ENCODE measurements at places on chromosomes 1 and 21.
A peak's percentile ranks its signal among the peaks of the same experiment; 100 is the strongest.

- DNase-seq, result no peak
These were observed 276.3 kb upstream of the GREM2 start for GRCh38 chr1:240888039-240888786.

GRCh38 chr1:43241413-43241836 lies 28.4 kb upstream of the TMEM125 start:
- DNase-seq, result no peak

DNA sequence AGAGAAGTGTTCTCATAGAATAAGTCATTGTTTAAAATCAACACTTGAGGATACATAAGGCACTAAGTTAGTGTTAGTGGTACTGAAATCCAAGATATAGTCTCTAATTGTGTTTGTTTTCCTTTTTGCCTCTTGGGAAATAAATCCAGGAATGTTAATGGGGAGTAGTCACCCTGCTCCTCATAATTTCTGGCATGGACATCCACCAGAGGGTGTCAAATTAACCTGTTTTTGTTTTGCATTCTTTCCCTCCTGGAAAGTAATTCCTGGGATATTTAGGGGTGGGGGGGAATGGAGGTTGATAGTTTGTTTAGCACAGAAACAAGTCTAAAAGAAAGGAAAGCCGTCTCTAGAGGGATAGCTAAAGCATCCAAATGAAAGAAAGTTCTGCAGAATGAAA lies 87.8 kb upstream of the MAP1LC3C start:
- DNase-seq, result no peak

DNA sequence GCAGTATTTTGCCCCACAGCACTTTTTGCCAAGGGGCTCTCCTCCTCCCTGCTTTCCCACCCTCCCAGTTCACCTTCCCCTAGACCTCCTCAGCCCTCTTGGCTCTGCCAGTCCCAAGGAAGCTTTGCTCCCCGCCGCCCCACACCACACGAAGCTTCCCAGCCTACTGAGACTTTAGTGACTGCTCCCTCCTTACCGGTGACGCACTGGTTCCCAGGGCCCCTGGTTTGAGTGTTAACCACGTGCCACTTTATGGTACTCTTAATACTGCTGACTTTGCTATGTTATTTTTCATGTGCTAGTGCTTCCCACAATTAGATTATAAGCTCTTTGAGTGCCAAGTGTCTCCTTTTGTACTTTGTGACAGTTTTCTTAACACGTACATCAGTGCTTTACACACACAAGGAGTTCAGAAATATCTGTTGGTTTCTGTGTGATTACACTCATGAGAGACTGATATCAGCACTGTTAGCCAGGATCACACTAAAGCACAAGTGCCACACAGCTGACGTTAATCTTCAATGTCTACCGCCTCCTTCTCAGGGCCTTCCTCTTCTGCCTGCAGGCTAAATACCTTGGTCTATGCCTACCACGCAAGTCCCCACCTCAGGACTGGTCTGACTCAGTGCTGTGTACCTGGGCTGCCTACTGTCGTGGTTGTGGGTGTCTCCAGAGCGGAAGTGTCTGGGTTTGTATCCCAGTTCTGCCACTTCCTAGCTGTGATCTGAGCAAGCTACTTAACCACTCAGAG lies 61.0 kb downstream of the DNTTIP2 start:
- DNase-seq, result peak; percentile 33

DNA sequence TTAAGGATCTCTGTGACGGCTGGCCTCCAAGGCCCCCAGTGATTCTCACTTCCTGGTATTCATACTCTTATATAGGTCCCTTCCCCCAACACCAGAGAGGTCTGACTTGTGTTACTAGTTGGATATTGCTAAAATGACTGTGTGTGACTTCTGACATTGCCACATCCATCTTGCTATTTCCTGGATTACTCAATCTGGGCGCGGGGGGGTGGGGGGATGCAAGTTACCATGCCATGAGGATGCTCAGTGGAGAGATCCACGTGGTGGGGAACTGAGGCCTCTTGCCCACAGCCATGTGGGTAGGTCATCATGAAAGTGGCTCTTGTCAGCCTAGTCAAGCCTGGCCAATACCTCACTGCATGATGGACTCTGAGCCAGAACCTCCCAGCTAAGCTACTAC lies 117.0 kb downstream of the UBE2U start:
- DNase-seq, result no peak

DNA sequence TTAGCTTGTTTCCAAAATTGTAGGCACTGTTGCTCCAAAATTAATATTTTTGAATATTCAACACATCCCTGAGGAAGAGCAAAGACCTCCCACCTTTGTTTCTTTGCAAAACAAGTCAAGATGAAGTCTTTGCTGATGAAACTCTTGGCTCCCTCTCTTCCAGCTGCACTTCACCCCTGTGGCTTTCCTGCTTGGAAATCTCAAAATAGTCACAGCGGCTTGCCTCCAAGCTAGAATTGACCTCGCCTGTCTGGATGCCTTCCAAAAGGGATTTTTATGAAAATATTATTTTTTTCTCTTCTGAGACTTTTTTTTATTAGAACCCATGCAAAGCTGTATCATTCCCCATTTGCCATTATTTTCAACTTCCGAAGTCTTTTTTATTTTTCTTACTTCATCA lies 71.1 kb upstream of the MROH9 start:
- DNase-seq, result no peak

- no peak for DNase-seq
These were observed 126.9 kb upstream of the DUSP10 start for GRCh38 chr1:221868593-221869303.

DNA sequence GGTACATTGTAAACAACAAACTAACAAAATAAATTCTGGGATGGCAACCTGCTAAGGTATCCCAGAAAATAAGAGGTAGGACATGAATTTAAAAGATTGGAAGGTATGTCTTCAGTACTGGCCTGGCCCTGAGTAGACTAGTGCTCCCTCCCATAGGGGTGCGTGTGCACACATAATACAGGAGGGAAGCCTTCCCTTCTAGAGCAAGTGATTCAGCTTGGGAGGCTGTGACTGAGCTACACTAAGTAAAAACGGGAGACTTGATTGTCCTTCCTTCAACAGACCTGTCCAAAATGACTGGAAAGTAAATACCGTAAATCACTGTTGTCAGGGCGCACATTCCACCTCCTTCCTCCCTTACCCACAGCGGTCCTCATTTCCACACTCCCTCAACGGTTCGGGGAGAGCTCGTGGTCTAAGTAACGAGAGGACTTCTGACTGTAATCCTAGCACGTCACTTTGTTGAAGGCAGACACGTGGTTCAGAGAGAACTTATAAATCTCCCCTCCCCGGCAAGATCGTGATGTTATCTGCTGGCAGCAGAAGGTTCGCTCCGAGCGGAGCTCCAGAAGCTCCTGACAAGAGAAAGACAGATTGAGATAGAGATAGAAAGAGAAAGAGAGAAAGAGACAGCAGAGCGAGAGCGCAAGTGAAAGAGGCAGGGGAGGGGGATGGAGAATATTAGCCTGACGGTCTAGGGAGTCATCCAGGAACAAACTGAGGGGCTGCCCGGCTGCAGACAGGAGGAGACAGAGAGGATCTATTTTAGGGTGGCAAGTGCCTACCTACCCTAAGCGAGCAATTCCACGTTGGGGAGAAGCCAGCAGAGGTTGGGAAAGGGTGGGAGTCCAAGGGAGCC lies at the start of gene TGFB2:
TSS of gene TGFB2 (plus strand) at position 523 of the 859 bp plus-strand sequence. CDS start 1,366 bp downstream, outside the sequence.
- no peak for DNase-seq

DNA sequence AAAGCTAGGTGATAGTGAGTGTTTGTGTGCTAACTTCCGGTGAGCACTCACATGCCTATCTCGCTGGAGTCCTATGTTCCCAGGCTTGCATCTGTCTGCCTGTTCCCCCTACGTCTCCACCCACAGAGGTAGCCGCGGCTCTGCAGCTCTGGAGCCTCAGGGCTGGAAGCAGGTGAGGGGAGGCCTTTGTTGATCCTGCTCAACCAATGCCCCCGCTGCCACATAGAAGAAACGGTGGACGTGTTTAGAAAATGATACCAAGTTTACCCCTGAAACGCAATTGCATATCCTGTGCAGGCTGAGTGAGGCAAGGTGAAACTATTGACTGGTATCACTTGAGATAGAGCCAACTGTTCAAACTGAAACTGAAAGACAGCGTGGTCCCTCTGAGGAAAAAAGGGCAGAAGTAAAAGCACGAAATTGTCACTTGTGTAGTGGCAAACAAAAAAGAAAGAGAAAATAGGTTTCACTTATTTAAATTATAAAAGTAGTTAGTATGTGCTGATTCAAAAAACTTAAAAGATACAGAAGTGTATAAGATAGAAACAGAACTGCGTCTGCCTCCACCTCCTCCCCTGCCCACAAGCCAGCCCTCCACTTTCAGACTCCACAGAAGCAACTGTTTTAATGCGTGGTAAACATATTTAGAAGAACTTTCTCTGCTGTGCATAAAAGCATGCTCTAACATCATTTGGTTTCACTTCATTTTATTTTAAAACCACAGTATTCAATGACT lies 38.6 kb upstream of the ETS2 start:
- DNase-seq, result peak; percentile 30

GRCh38 chr1:28354121-28354520 lies 15.4 kb upstream of the PHACTR4 start:
- no peak for DNase-seq

GRCh38 chr1:41501581-41501980 lies 17.1 kb upstream of the EDN2 start:
- DNase-seq, result no peak

- DNase-seq, result peak; percentile 52
These were observed 10.4 kb downstream of the DCAF8 start for GRCh38 chr1:160251687-160252526.

DNA sequence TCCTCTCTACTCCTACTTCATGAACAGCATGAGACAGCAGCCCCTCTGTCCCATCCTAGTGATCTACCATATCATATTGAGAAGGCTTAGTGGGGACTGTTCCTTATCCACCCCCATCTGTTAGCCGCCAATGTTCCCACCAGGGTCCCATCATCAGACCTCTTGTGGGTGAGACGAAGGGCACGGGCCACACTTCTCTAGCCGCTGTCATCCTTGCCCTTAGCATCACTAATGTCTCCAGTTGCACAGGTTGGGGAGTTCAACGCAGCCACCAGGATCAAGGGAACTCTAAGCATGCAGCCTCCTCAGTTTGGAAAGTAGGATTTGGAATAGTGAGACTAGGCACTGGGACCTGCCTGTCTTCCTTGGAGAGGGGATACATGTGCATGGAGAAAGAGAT lies 20.1 kb downstream of the INKA2 start:
- no peak for DNase-seq

GRCh38 chr1:193325042-193325441 lies 138.6 kb upstream of the B3GALT2 start:
- no peak for DNase-seq

DNA sequence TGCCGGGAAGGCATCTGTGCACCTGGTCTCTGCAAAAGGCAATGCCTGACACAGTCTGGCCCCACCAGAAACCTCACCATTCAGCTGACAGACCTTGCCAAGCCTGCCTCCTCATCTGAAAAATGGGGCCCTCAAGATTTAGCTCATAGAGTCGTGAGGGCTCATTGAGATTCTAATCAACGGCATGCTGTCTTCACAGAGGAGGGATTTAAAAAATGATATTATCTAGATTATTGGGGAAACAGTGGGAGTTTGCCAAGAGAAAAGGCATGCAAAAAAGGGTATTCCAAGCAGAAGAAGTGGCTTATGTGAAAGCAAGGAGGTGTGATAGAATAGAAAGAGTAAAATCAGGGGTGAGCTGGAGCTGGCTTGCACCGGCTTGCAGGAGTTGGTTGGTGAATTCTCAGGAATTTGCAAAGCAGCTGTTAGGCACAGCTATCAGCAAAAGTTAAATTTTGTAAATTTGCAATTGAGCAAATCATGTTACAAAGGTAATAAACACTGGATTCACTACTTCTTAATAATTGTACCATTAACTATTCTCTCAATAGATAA lies 91.7 kb upstream of the WNT4 start:
- no peak for DNase-seq

DNA sequence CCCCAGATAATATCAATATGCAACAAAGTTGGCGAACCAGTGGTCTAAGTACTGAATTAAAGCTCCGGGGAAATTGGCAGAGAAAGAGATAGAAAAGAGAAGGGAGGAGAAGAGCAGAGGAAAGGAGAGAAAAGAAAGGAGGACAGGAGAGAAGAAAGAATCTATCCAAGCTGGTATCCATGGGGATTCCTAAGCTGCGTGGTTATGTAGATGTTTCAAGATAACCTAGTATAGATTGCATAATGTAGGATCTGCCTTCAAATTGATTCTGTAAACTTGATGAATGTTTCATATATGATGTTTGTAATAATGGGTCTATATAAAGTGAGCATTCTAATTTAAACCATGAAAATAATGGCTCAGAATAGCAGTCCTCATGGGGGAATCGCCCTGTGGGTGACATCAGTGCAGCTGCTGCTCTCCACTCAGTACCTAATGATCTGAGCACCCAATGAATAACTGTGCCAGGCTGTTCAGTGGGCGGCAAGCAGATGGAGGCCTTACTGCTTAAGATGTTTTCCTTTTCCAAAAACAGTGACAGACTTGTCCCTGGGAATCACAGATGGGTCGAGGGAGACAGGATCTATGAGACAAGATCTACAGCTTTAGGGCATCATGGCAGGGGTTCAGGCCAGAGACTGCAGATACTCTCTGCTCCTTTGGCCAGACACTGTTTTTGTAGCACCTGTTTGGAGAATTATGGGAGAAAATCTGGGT lies 78.0 kb downstream of the LAMC2 start:
- no peak for DNase-seq

GRCh38 chr1:232873412-232873811 lies 68.2 kb downstream of the MAP10 start:
- DNase-seq, result no peak

DNA sequence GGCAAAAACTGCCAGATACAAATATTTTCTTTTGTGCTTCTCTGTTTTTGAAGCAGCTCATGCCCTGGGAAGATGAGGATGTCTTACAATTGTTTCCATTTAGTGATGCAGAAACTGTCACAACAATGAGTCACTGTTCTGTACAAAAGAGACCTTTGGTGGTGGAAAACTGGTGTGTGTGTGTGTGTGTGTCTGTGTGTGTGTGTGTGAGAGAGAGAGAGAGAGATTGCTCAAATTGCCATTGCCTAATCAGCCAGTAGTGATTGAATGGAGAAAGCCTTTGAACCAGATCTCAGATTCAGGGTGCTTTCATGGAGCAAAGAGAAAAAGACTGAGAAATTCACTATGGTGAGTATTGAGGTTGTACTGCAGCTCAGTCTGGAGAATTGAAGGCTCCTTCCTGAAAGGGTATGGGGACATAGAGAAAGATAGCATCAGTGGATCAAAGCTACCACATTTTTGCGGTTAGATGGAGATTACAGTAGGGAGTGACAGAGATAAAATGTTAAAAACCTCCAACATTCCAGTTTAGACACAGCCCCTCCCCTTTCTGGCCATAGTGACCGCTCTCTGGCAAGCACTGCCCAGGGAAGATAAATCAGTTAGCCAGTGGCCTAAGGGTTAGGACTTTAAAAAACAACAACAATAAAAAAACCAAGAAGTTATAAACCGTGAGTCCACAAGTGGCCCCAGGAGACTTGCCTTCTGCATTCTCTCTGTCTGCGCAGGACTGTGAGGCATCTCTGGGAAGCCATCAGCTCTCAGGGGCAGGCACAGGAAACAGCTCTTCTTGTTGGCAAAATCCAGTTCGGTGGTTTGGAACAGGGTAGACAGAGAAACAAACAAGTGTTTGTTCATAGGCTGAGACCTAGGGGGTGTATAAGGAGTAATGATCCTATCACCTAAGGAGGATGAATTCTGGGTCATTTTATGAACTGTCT lies 406.5 kb downstream of the DUSP10 start:
- no peak for DNase-seq

GRCh38 chr1:53176452-53177208 lies 20.0 kb upstream of the CPT2 start:
- no peak for DNase-seq

GRCh38 chr1:205442051-205442725 lies 13.7 kb downstream of the BLACAT1 start:
- no peak for DNase-seq

Data from effector memory CD8-positive, alpha-beta T cell (primary cell).